Ascending aorta (tissue), 2 donors: ENCODE measurements at places on chromosomes 6 and 20.
A peak's percentile ranks its signal among the peaks of the same experiment; 100 is the strongest.

GRCh38 chr6:131381709-131382093, 191.3 kb upstream of the ARG1 start:
- H3K27ac ChIP-seq, result no peak overlapping the region
- no peaks in the 10 kb centered on the region for H3K36me3 ChIP-seq
- H3K27me3 ChIP-seq, result no peaks in the 10 kb centered on the region
- no peak for DNase-seq
- H3K4me3 ChIP-seq, result no peak overlapping the region

DNA sequence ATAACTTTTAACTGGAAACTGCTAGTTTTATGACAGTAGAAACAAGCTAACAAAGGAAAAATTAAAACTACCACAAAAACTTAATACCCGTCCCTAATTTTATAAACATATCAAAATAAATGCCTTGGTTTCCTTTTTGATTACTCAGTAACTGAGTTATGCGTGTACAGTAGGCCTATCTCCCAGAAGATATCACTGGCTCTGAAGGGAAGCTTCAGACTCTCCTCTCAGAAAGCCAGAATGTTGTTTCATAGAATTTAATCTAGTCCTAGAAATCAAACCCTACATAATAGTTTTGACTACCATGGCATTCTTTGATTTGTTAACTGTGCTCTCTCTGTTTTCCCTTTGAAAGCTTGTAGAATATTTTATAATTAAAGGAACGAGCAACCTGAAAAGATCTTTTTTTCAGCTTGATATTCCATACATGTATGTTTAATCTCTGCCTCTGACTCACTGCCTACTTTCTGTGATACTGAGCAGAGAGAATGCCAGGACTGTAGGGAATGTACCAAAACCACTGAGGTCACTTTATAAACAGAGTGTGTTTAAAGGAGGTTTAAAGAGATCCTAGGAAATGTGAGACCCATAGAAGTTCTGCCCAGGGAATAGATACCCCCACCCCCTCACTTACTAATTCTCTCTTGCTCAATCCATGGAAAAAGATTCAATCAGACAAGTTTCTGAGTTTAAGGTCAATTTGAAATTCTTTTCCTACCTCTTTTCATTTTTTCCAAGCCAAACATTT, 311.5 kb downstream of the HDGFL1 start:
- H3K4me3 ChIP-seq, result peak overlapping the region; percentile 1
- H3K27ac ChIP-seq, result peak overlapping the region; percentile 71
- H3K27me3 ChIP-seq, result no peaks in the 10 kb centered on the region
- DNase-seq, result no peak
- peaks cover 3% of the 10 kb centered on the region for H3K4me1 ChIP-seq

DNA sequence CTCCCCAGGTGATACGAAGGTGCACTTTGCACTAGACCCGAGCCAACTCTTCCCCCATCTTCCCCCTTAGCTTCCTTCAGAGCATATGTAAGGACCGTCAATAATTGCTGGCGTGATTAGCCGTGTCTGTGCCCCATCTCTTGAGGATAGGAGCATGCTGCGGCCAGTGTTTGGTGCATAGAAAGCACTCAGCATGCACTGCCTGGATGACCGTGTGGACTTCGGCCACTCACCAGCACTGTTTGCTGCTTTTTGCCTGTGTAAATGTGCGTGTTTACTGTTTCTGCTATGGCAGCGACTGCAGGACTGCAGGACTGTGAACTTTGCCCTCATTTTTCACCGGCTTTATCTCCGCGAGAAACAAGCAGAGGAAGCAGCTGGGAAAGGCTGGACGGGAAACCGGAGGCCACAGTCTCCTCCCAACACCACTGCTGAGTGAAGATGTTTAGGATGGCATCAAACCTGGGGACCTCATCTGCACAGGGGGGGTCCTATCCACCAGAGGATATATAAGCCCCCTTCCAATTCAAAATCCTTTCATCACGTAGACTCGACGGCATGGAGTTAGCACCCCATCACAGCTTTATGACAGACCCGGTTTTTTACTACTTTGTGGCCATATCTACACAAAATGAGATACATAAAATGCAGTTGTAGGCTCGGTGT, 150.6 kb upstream of the AFDN start:
- H3K36me3 ChIP-seq, result no peaks in the 10 kb centered on the region
- H3K4me3 ChIP-seq, result no peak overlapping the region

DNA sequence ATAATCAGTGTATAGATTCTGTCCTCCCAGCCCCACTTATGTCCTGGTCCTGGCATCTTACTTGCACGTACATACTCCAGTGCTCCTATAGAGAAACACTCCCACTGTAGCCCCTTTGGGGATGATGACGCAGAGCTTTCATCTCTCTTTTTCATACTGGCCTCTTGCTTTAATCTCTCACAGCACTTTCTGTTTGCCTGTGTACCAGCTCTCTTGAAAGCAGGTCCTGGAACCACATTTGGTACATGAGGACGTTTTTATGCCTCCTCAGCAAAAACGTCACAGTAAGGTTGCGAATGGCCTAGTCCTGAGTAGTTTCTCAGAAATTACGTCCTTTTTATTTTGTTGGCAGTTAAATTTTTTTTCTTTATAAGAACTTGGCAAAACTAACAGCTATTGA, 10.8 kb downstream of the L3MBTL3 start:
- no peak overlapping the region for H3K4me3 ChIP-seq
- no peaks in the 10 kb centered on the region for H3K27me3 ChIP-seq
- H3K27ac ChIP-seq, result no peak overlapping the region
- DNase-seq, result no peak

- no peak for DNase-seq
- H3K4me3 ChIP-seq, result no peak overlapping the region
- no peaks in the 10 kb centered on the region for H3K4me1 ChIP-seq
- H3K27ac ChIP-seq, result no peak overlapping the region
- no peaks in the 10 kb centered on the region for H3K27me3 ChIP-seq
Observed at GRCh38 chr6:164417537-164418261, 891.7 kb downstream of the C6orf118 start.

DNA sequence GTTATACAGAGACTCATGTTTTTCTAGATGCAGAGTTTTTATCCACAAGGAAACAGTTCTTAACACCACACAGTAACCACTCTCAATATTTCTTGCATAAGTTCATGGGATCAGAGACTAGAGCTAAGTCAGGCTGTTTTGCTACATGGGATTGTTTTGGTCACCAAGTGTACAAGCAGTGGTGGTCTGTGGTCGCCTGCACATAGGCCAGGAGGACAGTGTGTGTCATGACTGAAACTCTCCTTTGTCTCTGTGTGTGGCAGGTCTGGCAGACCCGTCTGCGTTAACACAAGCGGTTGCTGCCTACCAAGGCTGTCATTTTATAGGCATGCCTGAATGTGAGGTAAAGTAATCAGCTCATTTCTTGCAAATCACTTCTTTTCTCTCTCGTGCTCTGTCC, 18.9 kb downstream of the WRNIP1 start:
- H3K4me1 ChIP-seq, result no peaks in the 10 kb centered on the region
- no peak for DNase-seq
- H3K27me3 ChIP-seq, result no peaks in the 10 kb centered on the region
- no peak overlapping the region for H3K4me3 ChIP-seq
- H3K36me3 ChIP-seq, result peaks cover 11% of the 10 kb centered on the region
- no peak overlapping the region for H3K27ac ChIP-seq

DNA sequence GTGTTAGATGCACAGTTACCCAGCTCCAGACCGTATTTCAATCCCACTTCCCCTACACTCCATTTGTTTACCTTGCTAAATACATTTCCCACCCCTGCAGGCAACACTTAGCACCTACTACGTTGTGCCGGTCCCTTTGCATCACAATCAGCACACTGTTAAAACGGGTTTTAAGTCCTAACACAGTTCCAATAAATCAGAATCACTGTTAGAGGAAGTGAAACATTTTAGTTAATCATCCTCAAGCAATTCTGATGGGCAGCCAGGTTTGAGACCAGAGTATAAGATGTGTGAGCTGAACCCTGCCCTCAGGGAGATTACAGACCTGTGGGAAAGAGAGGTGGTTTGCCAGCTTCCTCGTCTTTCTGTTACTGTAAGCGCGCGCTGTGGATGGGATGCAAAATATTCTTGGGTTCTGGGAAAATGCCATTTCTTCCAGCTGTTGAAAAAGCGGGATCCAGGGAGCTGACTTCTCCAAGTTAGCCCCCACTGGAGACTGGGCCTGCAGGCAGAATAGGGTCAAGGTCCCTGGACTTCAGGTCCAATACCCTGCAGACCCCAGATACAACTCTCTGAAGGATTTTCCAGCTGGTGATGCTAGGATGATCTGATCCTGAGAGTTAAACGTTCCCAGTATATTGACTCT, 3.1 kb downstream of the ZCCHC3 start:
- no peak overlapping the region for H3K27ac ChIP-seq
- no peaks in the 10 kb centered on the region for H3K27me3 ChIP-seq
- no peak for DNase-seq
- no peaks in the 10 kb centered on the region for H3K36me3 ChIP-seq
- peak overlapping the region; percentile 86 for H3K4me3 ChIP-seq
- peaks cover 19% of the 10 kb centered on the region for H3K4me1 ChIP-seq

DNA sequence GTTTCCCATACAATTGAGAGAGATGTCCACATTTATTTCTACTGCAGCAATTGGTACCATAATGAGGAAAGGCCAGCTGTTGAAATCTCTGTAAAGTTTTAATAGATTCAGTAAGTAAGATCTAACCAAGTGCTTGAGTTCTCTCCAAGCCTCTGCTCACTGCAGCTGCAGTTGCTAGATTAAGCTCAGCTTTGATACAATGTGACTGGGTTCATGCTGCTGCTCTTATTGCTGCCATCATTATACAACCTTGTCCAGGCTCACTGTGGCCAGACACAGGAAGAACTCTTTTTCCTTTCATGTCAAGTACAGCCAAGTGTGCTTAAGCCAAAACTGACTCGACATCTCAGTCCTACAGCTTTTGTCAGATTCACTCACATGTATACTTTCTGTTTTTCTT, 423.5 kb downstream of the GJA1 start:
- no peak for DNase-seq
- no peak overlapping the region for H3K4me3 ChIP-seq
- no peaks in the 10 kb centered on the region for H3K27me3 ChIP-seq
- H3K4me1 ChIP-seq, result no peaks in the 10 kb centered on the region

GRCh38 chr20:20668639-20669038, 43.8 kb downstream of the RALGAPA2 start:
- H3K27ac ChIP-seq, result no peak overlapping the region
- H3K27me3 ChIP-seq, result no peaks in the 10 kb centered on the region
- no peak for DNase-seq
- no peak overlapping the region for H3K4me3 ChIP-seq

DNA sequence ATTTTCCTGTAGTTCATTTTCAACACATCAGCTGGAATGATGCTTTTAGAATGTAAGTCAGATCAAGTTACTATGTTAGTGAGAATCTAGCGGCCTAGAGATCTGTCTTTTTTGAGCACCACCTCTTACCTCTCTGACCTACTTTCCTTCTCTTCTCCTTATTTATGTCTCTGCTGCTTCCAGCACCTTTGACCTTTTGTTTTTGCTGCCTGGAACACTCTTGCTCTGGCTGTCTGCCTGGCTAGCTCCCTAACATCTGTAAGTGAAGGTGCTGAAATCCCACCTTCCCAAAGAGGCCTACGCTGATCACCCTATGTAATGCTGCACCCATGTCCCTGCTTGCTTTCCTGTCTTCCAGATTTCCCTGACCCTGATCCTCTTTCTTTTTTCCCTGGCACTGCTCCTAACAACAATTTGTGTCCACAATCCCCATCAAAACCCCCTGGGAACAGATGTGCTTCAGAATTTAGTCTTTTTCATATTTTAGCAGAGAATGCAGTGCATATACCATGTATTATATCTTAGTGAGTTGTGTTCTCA, 87.8 kb downstream of the RFPL4B start:
- DNase-seq, result no peak
- no peaks in the 10 kb centered on the region for H3K27me3 ChIP-seq

DNA sequence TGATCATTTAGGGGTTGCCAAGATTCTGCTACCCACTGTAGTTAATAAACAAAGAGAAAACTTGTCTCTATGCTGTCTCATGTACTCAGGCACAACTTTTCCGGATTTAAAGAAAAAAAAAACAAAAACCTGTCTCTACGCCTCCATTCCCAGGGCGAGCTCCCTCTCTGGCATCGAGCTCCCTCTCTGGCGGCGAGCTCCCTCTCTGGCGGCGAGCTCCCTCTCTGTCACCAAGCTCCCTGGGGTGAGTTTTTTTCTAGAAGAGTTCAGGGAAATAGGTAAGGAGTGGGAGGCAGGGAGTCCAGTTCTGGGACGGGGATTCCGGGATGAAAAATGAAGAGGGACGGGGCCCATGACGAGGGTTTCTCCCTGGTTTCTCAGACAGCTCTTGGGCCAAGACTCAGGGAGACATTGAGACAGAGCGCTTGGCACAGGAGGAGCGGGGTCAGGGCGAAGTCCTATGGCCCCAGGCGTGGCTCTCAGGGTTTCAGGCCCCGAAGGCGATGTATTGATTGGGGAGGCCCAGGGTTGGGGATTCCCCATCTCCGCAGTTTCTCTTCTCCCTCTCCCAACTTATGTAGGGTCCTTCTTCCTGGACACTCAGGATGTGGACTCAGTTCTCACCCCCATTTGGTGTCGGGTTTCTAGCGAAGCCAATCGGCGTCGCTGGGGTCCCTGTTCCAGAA, 16.5 kb upstream of the HLA-A start:
- peak overlapping the region; percentile 79 for H3K27ac ChIP-seq
- H3K36me3 ChIP-seq, result no peaks in the 10 kb centered on the region
- H3K4me1 ChIP-seq, result no peaks in the 10 kb centered on the region
- DNase-seq, result no peak
- H3K27me3 ChIP-seq, result no peaks in the 10 kb centered on the region

- H3K4me1 ChIP-seq, result no peaks in the 10 kb centered on the region
- DNase-seq, result no peak
- no peaks in the 10 kb centered on the region for H3K27me3 ChIP-seq
Observed at GRCh38 chr6:158910484-158911440, 89.2 kb downstream of the RSPH3 start.

DNA sequence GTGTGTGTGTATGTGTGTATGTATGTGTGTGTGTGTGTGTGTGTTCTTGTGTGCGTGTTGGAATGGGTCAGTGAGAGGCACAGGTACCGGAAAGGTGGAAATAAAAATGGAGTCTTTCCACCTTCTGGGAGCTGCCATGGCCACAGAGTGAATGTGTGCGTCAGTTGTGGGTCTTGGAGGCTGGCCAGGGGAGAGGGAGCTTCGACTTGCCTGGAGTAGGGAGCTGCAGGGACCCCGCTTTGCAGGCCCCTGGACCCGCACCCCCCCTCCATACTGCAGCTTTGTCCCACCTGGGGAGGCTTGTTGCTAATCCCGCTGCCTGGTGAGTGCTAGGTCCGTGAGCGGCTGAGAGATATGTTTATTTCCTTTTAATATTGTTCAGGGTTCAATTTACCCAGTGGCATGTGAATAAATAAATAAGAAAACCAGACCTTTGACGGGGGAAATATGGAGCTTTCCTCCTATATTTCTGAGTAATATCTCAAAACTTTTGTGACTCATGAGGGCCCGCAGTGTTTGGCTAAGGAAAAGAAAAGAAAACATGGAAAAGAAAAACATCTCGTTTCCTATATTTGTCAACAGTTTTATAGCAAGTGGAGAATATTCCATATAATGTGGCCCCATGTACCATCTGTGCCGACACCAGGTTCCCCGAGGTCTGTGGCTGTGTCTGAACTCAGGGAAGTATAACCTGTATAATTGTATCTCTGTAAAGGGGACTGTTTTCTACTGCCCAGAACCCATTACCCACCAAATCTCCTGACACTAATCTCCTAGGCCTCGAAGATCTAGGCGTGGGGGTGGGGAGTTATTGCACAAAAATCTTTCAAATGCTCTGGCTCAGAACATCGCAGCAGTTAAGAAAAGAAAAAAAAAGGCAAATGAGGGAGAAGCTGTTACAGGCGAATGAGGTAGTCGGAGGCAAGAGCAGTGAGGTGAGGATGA, 24.6 kb upstream of the CCDC167 start:
- DNase-seq, result no peak
- no peak overlapping the region for H3K27ac ChIP-seq
- H3K4me3 ChIP-seq, result no peak overlapping the region
- H3K27me3 ChIP-seq, result no peaks in the 10 kb centered on the region
- H3K4me1 ChIP-seq, result no peaks in the 10 kb centered on the region
